Esophagus mucosa (tissue), 1 donor: ENCODE measurements at places on chromosomes 2 and 18.

DNA sequence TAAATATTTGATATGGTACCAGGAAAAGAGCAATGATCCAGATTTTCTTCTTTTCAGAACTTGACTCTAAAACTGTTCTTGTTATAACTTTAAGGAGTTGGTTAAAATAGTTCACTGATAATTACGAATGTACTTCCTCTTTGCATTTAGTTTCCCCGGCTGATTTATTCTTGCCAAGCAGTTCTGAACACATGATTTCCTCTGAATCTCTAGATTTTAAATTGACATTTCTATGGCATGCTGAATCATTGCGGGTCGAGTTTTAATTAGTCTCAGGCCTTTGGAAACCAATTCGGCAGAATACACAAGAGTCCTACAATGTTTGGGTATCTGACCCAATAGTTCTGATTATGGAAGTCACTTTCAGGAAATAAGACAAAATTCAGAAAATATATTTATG, 37.3 kb upstream of the DNAH7 start:
- no peak for ATAC-seq

GRCh38 chr2:179817181-179817841, 44.1 kb downstream of the ZNF385B start:
- no peak for ATAC-seq

GRCh38 chr2:65320042-65320725, 92.6 kb downstream of the ACTR2 start:
- ATAC-seq: peak; percentile 80

- no peak for ATAC-seq
Measured at GRCh38 chr2:216645636-216645950, 12.4 kb downstream of the IGFBP2 start.

- no peak for ATAC-seq
Measured at GRCh38 chr2:118914721-118915453, 27.1 kb upstream of the MARCO start.

- ATAC-seq: peak; percentile 50
Measured at GRCh38 chr18:27062802-27063201, 122.3 kb downstream of the CHST9 start.

DNA sequence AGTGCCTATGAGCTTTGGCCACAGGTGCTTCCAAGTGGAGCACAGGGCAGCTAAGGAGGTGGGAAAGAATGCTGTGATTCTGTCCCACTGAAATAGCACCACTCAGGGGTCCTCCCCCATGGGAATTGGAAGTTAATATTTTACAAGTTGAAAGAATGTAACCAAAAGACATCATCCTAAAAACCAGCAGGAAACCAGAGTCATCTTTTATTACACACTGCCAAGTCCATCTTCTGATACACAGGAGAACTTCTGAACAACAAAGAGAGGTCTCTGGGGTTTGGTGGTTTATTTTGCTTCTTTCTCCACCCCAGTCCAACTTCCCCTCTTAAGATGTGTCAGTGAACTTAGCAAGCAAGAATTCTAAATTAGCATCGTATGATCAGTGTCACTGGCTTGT, 47.7 kb downstream of the COLEC12 start:
- ATAC-seq: no peak

DNA sequence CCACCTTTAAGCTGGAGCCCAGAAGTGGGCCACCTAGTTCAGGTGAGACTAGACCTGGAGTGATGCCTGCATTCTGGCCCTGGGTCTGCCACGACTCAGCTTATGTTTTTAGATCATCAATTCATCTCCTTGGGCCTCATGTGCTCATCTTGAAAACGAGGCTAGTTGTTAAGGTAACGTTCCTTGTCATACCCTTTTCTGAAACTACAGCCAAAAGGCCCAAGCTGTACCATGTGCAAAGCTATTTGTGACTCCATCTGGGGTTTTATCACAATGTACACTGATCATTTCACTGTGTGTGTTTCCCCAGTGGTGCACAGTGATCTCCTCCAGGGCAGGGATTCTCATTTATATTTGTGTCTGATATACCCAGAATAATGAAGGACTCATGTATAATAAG, 138.4 kb upstream of the COPS8 start:
- no peak for ATAC-seq

- ATAC-seq: no peak
Measured at GRCh38 chr2:13616616-13617015, 899.9 kb downstream of the TRIB2 start.
